ENCODE measurements at places on chromosomes 3 and 15. TPM values are rescaled to one million over a fixed set of nuclear protein-coding genes. Genes with fewer than 3 reads are reported as not detected.
A peak's percentile ranks its signal among the peaks of the same experiment; 100 is the strongest.

The VIPR1 gene
- total RNA-seq = 16.6 TPM

DNA sequence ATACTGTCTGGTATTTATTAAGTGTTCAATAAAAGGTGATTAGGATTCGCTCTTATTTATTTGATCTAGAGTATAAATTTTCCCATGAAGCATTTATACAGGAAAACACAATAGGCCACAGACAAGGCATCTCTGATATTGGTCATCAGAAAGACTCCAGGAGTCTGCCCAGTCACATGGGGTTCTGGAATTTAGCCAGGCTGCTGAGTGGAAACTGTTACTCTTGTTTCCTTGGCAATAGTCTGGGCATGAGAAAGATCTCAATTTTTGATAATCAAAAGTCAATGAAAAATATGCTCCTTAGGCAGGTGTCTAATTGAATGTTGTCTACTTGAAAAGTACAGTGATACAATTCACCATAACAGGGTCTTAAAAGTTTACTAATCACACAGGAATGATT lies 161.2 kb downstream of the FRMD5 start:
- no peaks in the 10 kb centered on the region for H3K36me3 ChIP-seq
- H3K4me3 ChIP-seq = no peak overlapping the region
- peak; percentile 50 for DNase-seq
- no peak overlapping the region for H3K27ac ChIP-seq

DNA sequence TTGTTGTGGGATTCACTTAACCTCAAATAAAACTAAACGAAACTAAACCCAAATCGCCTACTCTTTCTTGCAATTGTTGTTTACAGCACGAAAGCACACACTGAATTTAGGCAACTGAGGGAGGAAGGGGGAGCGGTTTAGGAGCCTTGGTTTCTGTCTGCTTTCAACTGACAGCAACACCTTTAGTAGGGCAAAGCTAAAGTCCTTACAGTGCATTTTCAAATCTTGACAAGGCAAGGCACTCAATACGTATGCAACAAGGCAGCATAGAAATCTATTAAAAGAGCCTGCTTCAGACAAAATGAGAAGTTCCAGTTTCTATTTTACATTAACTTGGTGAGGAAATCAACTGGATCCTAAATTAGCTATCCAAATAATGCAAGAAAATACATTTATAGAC lies 174.6 kb downstream of the CHST2 start:
- H3K4me3 ChIP-seq = no peak overlapping the region
- H3K36me3 ChIP-seq = no peaks in the 10 kb centered on the region
- DNase-seq = no peak
- peaks cover 48% of the 10 kb centered on the region for H3K27me3 ChIP-seq

The CLDN18 gene
- total RNA-seq = 3.3 TPM

The SUSD5 gene
- total RNA-seq = 0.93 TPM

The CCR5 gene
- total RNA-seq = not detected

DNA sequence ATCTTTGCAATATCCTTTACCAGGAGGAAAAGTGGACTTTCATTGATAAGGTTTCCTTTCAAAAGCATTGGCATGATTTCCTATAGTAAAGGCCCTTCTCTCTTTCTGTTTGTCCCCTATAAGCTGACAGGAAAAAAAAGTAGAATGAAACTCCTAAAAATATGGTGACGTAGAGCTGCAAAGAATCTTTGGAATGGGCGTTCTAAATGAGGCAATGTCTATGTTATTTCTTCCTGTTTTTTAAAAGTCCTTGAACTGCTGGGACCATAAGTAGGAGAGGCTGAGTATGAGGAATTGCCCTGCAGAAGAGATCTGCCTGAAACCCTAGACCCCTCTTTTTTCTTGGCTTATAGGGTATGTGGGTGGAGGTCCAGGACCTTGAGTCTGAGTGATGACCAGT lies 17.2 kb downstream of the ST3GAL6 start:
- H3K27ac ChIP-seq = no peak overlapping the region
- H3K4me1 ChIP-seq = peaks cover 40% of the 10 kb centered on the region
- no peaks in the 10 kb centered on the region for H3K27me3 ChIP-seq
- H3K36me3 ChIP-seq = no peaks in the 10 kb centered on the region

The ACTRT3 gene
- total RNA-seq = 2.2 TPM

The SERPINI2 gene
- not detected for total RNA-seq

The ZBBX gene
- 0.49 TPM for total RNA-seq

The ITIH4 gene
- total RNA-seq = 3.0 TPM
